Omental fat pad (tissue), 4 donors: ENCODE measurements at places on chromosomes 5 and 9. TPM values are rescaled to one million over a fixed set of nuclear protein-coding genes. Genes with fewer than 3 reads are reported as not detected.

WNK2 gene
- total RNA-seq = 1.7 TPM

GRCh38 chr9:126703002-126703865 lies 89.5 kb downstream of the LMX1B start:
- DNase-seq = no peak

SGCD gene
- total RNA-seq = 1.1 TPM

DNA sequence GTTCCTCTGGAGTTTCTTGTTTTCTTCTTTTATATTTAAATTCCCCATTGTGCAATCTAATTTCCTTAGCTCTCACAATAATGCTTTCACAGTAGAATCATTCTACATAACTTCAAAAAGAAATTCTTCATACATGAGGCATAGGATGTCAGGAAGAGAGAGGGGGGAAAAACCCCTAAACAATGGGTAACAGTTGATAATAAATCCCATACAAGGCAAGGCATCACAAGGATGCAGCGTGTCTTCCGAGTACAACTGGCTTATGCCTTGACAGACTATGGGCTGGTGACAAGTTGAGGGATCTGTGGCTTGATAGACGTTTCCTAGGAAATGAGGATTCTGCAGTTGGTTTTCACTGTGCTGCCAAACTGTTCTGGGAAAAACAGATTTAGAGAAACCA lies 247.4 kb downstream of the ARL15 start:
- DNase-seq = no peak

GRCh38 chr9:120344230-120344629 lies 235.7 kb downstream of the CDK5RAP2 start:
- no peak for DNase-seq

DNA sequence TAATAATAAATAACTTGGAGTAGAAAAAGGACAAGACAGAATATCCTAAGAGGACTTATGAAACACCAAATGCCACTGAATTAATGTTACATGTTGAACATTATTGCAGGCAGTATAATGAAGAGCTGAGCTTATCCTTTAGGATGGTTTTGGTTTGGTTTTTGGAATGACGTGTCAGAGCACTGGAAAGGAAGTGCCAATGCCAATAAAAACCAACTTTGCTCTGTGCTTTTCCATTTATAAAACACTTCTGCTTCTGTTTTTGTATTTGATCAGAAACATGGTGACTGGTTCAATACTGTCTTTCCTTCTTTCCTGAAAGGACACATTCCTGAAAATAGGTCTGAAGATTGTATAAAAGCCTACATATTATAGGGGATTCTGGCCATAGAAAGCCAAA lies 4.2 kb downstream of the MEGF10 start:
- no peak for DNase-seq

MSX2 gene
- total RNA-seq = not detected

HRCT1 gene
- 15.0 TPM for total RNA-seq

DNA sequence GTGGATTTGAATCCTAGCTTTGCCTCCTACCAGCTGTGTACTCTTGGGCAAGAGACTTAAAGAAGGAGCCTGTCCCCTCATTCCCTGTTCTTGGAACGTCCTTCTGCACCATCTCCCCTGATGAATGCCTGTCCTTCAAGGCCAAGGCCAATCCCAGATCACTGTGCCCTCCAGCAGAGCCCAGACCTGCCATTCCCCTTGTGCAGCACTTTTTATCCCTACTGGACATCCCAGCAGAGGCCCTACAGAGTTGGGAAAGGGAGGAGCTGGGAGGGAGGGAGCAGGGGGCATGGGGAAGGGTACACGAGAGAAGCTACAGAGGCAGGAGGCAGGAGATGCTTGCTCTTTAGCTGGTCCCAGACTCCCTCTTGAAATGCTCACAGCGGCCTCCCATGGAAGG lies 223.9 kb downstream of the PBX3 start:
- no peak for DNase-seq

DNA sequence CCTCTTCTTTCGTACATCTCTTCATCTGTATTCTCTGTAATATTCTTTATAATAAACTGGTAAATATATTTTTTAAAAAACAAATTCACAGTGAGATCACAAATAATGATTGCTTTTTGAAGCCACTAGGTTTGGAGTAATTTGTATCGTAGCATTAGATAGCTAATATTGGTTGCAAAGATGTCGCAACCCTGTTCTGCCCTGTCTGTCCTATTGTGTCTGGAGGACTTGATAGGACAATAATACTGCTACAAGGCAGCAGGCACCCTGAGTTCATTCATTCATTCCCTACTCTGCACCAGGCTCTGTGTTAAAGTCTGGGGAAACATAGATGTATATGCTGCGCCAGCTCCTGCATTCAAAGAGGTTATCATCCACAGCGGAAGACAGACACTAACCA lies 206.7 kb upstream of the KLF4 start:
- no peak for DNase-seq

GRCh38 chr5:82560969-82561368 lies 282.8 kb upstream of the RPS23 start:
- no peak for DNase-seq

C9orf153 gene
- 1.2 TPM for total RNA-seq
